Germinal center (tissue), 1 donor: ENCODE measurements at places on chromosomes 3 and 15.
A peak's percentile ranks its signal among the peaks of the same experiment; 100 is the strongest.

DNA sequence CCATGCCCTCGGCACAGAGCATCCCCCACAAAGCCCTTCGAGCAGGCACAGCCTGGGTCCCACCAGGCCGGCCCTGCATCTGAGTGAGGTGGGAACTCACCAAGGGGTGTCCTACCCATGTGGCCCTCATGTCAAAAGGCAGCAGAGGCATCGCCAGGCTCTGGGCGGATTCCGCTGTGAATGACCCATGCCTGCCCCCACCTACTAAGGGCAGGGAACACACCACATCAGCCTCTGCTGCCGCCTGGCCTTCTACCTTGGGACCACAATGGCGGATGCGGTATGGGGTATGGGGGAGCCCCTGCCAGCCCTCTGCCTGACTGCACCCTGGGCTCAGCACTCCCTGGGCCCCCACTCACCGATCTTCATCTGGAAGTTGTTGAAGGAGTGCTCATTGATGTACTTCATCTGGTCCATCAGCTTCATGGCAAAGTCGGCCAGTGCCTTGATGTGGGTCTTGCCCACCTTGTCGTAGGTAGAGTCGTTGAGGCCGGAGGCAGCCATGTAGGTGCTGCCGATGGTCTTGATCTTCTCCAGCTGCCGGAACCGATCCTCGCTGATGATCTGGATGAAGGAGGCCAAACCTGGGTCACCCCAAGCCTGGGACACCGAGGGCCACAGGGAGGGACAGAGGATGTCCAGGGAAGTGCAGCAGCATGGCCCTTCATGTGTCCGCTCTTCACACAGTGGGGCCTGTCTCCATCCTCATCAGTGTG lies 87.8 kb downstream of the SEC22A start:
- no peak for DNase-seq

GRCh38 chr15:43934480-43934879 lies 107.7 kb downstream of the WDR76 start:
- DNase-seq, result no peak

DNA sequence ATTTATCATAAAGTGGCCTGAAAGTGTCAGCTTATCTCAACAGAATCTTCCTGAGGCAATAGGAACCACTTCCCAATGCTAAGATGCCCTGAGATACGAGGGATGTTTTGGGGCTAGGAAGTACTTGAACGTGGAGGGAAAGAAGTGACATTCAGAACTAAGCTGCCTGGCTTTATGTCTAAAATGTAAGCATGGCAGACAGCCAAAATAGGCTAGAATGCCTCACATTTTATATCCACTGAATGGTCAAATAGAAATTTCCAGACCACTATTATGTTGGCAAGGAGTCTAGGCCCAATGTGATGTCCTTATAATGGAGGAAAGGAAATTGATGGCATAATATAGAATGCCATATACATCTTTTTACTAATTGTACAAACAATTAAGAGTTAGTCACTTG lies 154.9 kb downstream of the PEX5L start:
- no peak for DNase-seq

GRCh38 chr3:129718201-129718600 lies 111.7 kb upstream of the PLXND1 start:
- DNase-seq, result no peak

DNA sequence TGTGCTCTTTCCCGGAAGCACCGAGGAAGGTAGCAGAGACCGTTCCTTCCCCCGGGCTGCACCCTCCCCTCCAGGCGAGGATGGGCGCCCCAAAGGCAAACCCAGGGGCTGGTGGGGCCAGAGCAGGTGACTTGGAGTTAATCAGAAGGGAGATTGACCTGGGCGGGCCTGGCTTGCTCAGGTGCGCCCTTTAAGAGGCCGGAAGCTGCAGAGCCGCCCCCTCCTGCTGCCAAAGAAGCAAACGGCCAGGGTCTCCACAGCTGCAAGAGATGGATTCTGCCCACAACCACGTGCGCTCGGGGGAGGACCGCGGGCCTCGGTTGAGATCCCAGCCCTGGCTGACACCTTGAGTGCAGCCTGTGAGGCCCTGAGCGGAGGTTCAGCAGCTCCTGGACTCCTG lies 218.2 kb upstream of the NAALADL2 start:
- DNase-seq, result no peak

- no peak for DNase-seq
Observed at GRCh38 chr15:74332011-74332410, 35.4 kb downstream of the CYP11A1 start.

- no peak for DNase-seq
Observed at GRCh38 chr15:40335938-40336743, 4.6 kb downstream of the CCDC9B start.

- DNase-seq, result no peak
Observed at GRCh38 chr15:66100761-66101160, 152.8 kb downstream of the MEGF11 start.

DNA sequence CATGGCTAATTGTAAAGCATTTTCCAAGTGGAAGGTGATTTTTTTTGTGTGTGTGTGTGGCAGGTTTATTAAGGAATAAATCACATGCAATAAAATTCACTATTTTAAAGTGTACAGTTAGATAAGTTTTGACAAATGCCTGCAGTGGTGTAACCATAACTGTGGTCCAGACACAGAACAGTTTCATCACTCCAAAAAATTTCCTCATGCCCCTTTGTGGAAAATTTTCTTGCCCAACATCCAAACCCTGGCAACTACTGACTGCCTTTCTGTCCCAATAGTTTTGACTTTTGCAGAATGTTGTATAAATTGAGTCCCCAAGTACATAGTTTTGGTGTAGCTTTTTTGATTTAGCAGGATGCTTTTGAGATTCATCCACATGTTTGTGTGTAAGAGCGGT lies 135.1 kb upstream of the KLHL25 start:
- no peak for DNase-seq

GRCh38 chr15:41915255-41915994 lies 21.6 kb upstream of the SPTBN5 start:
- DNase-seq, result no peak

DNA sequence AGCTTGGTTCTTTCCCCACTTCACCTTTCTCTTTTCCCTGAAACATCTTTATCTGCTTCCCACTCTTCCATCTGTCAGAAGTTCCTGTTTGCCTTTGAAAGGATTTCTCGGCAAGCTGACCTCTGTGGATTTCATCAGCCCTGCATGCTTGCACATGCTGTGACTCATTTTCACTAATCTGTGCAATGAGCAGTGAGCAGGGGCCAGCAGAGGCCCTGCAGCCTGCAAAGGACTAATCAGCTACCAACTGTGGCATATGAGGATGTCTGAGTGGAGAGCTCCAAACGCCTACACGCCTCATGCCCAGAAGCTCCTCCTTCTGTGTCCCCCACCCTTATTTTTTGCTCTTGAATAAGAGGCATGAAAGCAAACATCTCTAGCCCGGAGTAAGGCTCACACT lies 333.0 kb upstream of the SEMA6D start:
- no peak for DNase-seq

GRCh38 chr3:186425788-186426730 lies 64.0 kb upstream of the DGKG start:
- DNase-seq, result peak; percentile 44

DNA sequence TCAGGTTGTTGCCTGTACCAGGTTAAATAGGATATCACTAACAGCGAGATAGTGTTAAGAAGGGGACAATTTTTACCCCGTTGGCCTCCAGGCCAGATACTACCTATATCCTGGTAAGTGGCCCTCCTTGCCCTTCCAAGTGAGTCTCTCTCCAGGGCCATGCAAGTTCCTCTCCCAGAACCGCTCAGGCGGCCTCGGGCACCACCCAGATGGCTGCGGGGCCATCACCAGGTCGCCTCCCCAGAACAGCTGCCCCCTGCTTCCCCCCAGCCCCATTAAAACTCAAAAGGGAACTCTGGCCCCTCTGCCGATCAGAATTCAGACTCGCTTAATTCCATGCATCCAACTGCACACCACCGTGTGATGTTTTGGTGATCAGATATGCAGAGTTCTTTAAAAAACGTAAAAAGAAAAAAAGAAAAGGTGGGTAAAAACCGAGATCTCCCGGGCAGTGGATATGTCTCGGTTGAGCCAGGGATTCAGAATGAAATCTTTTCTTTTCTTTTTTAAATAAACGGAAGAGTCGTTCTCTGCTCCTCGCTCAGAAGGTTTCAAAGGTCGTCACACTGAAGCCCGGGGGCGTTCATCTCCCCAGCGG lies 1.9 kb upstream of the TRIM71 start:
- DNase-seq, result no peak

DNA sequence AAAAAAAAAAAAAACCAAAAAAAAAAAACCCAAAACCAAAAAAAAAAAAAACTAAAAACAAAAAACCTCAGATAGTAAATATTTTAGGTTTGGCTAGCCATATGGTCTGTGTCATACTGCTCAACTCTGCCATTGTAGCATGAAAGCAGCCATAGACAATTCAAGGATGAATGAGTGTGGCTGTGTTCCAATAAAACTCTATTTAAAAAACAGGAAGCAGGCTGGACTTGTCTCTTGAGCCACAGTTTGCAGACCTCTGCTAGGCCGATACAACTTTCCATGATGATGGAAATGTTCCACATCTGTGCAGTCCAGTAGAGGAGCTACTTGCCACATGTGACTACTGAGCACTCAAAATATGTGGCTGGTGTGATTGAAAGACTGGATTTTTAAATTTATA lies 11.1 kb downstream of the EFCAB12 start:
- DNase-seq, result no peak

- no peak for DNase-seq
Observed at GRCh38 chr3:134918441-134918840, 123.4 kb downstream of the EPHB1 start.

DNA sequence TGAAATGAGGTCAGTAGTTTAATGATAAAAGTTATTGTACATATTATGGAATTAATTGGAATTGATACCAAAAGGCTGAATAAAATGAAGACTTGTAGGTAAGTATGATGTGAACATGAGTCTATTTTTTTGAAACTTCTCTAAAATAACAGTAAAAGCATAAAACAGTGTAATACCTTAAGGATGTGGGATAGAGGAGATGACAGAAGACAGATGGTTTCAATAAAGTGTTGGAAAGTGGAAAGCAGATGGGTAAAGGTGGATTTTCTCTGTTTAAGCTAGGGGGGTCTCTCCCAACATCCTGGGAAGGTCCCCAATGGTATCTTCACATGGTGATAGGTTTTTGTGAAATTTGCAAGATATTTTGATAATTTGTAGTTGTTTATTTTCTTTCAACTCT lies 41.6 kb downstream of the GMPS start:
- no peak for DNase-seq

- DNase-seq, result peak; percentile 32
Observed at GRCh38 chr15:39125904-39126303, 455.0 kb upstream of the THBS1 start.

DNA sequence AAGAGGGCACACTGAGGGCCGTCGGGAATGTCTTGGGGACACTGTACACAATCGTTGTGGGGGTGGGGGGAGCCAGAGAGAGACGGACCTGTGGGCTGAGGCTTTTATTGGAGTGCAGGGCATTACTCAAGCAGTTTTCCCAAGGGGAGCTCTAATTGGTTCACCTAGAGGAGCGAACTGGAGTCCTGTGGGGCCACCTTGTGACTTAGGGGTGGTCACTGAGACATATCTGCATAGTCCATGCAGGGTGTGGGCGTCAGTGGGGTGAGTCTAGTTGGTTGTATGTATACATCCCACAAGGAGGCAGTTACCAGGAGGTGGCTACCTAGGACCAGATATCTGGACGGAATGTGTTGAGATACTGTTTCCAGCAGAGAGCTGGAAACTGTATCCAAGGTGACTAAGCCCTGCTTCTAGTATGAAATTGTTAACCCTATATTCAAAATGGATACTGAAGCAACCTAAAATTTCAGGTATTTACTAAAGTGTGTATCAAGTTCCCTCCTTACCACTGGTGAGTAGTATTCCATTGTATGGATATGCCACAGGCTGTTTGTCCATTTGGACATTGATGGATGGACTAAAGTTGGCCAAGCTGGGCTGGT lies 2.6 kb upstream of the PIGZ start:
- no peak for DNase-seq

DNA sequence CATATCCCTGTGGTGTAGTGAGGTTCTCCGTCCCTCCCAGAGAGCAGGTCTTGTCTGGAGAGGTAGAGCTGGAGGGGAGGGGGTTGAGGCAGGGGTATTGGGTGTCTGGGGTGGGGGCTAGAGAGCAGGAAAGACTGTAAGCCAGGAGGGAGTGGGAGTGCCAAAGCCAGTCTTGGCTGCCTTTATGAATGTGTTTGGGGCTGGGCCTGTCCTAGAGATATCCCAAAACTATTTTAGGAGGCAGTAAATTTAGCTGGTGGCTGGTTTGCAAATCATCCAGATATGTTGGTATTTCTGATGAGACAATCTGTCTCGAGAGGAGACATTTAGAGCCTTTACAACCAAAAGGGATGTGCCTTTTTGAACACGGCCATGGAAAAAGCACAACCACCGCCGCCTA lies 166.6 kb downstream of the TLE3 start:
- DNase-seq, result no peak

DNA sequence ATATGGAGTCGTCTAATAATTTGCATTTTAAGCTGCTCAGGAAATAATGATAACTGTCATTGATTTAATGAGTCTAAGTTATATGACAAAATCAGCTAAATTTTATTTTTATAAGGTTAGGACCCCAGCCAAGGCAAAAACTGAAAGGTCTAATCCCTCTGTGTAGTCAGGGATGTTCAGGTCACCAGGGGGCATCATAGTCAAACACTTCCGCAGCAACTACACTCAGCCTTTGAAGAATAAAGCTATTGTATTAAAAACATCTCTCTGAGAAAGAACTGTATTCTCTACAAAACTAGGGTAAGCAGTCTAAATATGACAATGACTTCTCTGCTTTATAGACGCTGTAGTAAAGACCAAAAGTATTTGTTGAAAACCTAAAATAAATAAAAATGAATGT lies 15.0 kb downstream of the INTS14 start:
- DNase-seq, result peak; percentile 45

GRCh38 chr3:12440927-12441714 lies 43.2 kb upstream of the TSEN2 start:
- DNase-seq, result no peak

DNA sequence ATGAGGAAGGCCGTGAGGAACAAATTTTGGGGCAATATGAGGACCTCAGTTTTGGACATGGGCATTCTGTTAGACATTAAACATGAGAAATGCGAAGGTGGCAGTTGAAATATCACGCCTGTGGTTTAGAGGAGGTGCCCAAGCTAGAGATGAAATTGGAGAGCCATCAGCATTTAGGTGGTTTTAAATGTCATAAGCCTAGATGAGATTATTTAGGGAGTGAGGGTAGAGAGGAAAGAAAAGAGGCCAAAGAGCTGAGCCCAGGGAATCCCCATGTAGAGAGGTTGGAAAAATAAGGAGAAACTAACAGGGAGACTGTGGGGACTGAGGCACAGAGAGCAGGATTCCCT lies 14.9 kb downstream of the RTP1 start:
- DNase-seq, result no peak

GRCh38 chr3:56806407-56806806 lies 4.7 kb upstream of the ARHGEF3 start:
- no peak for DNase-seq
